ENCODE measurements at places on chromosomes 2 and 18. TPM values are rescaled to one million over a fixed set of nuclear protein-coding genes. Genes with fewer than 3 reads are reported as not detected.

CAPN14 gene
- total RNA-seq = 0.87 TPM

POU3F3 gene
- total RNA-seq = not detected

LRRTM4 gene
- total RNA-seq = 0.14 TPM

ATOH8 gene
- 53.0 TPM for total RNA-seq

PLEKHH2 gene
- 21.9 TPM for total RNA-seq

TUBB8B gene
- not detected for total RNA-seq

FAP gene
- 1.5 TPM for total RNA-seq

DNA sequence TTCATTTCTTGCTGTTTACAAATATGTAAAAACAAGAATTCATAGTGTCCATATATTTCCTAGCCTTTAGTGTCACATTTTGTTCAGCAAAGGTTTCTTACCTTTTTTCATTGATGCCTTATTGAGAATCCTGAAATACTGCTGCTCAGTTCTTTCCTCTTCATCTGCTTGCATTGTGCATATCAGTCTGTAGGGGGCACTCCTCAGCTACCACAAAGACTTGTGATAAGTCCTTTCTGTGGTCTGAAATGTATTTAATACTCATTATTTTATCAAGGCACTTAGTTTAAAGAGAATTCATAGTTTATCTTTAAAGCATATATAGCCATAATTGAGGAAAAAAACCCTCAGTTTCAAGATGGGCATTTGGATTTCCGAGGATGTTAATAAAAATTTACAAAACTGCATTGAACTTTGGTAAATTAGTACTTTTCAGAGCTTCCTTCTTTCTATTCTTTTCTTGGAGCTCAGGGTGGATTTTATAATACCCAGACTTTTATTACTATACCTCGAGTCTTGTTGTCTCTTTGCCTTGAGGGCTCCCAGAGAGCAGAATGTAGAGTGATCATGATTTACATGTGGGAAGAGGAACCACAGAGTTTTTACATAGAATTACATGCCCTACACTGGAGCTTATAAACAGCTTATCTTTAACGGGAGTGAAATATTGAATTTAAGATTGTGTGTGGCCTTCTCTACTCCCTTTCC, 570.1 kb downstream of the PLCL1 start:
- DNase-seq = no peak

DNA sequence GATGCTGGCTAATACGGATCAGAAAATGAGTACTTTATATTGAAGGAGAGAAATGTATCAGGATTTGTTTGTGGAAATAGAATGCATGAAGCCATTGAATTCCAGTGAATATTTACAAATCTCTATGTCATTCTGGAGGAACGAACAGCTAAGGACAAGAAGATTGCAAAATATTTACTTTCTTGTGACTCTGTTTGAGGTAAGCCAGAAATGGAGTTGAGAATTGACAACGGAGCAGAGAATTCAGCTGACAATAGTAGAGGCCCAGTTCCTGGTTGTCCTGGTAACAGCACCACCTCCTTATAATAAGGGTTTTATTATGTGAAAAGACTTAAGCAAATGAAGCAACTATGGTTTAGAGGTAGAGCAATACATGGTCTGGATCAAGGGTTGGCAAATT, 349.2 kb downstream of the ADCYAP1 start:
- no peak for DNase-seq

GRCh38 chr2:38509314-38509946, 93.3 kb downstream of the HNRNPLL start:
- DNase-seq = no peak

DNA sequence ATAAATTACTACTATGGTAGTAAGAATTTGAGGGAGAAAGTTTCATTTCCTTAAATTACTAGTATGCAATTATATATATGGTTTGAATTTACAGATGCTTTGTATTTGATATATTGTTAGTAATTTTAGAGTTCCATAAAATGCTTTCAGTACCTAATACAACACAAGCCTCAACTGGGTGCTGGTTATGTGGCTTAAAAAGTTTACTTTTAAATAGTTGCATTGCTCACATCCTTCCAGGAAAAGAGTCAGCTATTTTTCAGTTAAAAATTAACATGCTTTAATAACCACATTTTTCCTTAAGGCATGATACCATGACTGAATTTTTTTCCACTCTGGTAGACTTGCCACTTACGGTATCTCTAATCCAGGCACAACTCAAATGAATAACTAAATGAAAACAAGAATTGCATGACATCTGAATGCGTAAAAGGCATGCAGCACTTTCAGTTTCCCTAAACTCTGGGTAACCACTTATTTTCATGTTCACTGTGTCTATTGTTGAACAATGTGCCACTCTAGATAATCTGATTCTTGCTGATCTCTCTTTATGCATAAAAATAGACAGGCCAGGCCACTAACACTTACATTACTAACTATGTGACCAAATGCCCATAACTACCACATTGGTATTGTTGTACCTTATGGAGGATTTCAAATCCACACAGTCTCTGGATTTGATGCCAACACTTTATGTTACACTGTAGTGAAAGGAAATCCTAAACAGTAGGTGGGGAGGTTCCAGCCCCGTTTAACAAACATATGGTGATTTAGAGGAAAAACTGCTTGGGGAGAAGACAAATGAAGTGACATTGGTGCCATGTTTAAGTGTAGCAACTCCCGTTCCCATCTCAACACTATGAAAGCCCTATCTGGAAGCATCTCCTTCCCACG, 35.5 kb upstream of the SLC35F5 start:
- DNase-seq = no peak

DNA sequence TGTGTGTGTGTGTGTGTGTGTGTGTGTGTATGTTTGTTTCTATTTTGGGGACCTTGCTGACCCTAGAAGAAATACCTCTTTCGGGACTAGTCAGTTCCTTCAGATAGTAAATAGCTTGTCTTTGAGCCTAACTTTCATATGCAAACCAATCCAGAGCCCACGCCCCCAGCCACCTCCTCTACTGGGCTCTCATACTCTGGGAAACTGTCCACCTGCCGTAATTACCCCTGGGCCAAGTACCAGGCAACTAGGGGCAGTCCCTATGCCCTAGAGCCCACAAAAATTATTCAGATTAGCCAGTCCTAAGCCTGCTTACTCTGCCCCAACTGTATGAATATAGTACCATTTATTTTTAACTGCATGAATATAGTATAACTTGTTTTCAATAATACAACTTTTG, 970.4 kb downstream of the EPHA4 start:
- DNase-seq = no peak

GRCh38 chr2:85861650-85862049, 27.1 kb downstream of the ST3GAL5 start:
- no peak for DNase-seq

DNA sequence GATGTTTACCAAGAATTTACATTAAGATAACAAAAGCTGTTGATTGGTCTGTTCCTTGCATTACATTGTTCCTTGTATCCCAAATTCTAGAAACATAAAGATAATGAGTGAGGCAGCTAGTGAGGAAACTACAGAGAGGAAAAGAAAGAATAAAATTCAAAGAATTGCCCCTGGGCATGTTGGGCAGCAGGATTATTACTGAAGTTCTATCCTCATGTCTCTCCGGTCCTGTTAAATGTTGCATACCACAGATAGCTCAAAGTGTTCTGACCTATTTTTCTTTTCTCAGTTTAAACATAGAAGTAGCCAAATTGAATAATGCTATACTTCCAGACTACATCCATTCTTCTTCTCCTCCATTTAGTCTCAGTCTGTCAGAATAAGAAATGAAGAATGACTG, 58.2 kb upstream of the DYNC1I2 start:
- DNase-seq = no peak

DNA sequence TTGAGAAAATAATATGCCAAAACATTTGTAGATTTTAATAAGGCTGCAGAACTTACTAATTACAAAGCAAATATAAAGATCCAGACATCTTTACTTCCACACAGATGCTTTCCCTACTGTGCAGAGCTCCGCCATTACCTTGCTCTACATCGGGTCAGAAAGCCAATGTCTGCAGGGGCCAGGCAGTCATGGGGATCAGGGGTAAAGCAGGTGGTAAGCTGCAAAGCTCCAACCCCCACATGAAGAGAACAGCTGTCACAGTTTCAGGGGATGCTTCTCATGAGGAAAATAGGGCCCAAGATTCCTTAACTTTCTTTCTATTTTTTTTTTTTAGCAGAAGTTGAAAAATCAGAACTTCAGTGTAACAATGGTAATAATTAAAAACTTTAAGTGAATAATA, 102.7 kb downstream of the DCC start:
- no peak for DNase-seq
